ENCODE measurements at places on chromosomes 2 and 18.

DNA sequence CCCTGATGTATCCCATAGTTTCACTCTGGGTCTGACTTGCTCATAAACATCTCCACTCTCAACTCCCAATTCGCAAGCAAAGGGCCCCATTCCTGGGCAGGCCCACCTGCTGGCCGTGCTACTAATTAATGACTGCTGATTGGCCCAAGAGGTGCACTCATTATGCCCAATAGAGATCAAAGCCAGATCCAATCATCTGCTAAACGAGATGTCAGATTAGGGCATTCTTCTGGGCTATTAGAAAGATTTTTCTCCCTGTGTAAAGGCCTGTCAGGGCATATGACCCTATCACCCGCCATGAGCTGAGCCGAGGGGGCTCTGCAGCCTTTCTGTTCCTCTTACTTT, 103.4 kb upstream of the HAAO start:
- DNase-seq = no peak

DNA sequence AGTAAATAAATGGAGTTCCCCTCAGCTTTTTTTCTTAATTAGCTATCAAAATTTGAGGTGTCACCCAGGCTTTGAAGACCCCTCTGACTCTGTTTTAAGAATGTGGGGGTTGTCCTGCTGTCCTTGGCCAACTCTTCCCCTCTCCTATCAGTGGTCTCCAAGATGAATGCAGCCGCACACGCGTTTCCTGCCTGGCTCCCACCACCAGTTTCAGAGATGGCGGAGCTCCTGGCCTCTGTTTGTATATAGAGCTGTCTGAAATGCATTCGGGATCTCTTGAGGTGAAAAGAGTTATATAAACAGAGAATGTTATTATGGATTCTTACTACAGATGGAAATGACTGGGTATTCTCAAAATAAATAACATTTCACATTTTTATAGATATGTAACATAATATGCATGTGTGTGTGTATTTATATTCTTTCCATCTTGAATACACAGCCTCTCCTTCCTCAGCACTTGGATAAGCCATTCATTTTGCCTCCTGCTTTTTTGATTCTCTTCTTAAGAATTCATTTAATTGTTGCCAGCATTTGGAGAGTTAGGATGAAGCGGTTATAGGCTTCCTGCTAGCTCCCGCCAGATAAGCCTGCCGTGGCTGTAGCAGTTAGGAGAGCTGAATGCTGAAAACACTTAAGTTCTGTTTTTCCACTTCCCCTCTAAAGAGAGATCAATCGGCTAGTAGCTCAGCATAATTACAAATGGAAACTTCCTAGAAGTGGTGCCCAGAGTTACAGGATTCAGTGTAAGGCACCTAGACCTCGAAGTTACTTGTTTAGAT, 659.3 kb upstream of the FANCL start:
- no peak for DNase-seq

GRCh38 chr2:12597610-12598009, 119.1 kb upstream of the TRIB2 start:
- no peak for DNase-seq

GRCh38 chr2:100242476-100242875, 79.8 kb downstream of the LONRF2 start:
- DNase-seq = no peak

DNA sequence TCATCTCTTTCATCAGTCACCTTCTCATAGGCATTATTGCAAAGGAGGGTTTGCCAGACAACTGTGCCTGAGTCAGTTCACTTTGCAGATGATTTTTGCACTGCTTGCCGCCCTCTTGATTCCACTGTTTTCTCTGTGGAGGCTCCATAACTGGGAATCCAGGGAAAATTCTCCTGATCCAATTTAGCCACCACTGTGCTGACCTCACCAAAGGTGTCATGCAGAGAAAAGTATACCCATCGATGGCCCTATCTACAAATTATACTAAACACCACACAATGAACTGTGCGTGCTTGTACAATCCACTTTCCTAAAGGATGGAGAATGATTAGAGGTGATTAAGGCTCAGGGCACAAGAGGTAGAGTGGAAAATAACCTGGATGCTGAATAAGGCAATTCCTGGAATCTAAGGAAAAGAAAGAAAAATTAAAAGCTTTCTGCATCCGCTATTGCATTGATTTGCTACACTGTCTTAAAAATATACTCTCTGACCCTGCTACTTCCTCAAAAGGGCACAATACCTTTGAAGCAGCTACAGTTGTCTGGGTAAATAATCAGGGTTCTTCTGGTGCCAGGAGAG, 409.4 kb downstream of the RIT2 start:
- no peak for DNase-seq

- DNase-seq = no peak
These were observed 210.1 kb downstream of the WDR7 start for GRCh38 chr18:56861244-56861643.

- no peak for DNase-seq
These were observed 8.0 kb upstream of the CDK15 start for GRCh38 chr2:201798252-201798913.

GRCh38 chr18:7677001-7677400, 109.9 kb downstream of the PTPRM start:
- DNase-seq = no peak

- DNase-seq = no peak
These were observed 24.1 kb upstream of the NABP1 start for GRCh38 chr2:191653667-191654391.

DNA sequence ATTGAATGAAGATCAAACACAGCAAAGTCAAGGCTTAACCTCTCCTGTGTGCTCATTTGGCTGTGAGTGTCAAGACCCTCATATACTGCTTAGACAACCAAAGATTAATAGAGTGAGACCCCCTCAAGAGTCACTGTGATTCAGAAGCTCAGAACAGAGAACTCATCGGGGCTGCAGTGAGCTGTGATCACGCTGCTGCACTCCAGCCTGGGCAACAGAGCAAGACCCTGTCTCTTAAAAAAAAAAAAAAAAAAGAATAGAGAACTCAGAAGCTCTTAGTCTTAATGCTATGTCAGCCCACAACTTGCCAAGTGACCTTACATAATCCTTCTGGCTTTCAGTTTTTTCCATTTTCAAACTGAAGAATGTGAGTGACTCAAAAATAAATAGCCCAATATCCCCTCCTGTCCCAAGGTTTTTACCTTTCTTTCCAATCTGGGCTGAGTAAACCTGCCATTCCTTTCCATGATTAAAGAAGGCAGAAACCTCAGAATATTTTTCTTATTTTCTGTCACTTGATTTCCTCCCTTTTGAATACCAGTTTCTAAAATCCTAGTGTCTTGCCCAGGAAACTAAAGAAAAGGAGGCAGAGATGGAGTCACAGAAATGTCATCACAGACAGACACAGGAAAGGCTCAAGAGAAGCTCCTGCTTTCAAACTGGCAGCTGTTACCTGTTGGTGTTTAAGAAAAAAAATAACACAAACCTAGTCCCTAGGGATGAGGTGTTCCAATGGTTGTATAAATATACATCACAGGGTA, 102.4 kb downstream of the CACNB4 start:
- no peak for DNase-seq

GRCh38 chr18:58533766-58534165, 95.1 kb downstream of the ALPK2 start:
- no peak for DNase-seq

DNA sequence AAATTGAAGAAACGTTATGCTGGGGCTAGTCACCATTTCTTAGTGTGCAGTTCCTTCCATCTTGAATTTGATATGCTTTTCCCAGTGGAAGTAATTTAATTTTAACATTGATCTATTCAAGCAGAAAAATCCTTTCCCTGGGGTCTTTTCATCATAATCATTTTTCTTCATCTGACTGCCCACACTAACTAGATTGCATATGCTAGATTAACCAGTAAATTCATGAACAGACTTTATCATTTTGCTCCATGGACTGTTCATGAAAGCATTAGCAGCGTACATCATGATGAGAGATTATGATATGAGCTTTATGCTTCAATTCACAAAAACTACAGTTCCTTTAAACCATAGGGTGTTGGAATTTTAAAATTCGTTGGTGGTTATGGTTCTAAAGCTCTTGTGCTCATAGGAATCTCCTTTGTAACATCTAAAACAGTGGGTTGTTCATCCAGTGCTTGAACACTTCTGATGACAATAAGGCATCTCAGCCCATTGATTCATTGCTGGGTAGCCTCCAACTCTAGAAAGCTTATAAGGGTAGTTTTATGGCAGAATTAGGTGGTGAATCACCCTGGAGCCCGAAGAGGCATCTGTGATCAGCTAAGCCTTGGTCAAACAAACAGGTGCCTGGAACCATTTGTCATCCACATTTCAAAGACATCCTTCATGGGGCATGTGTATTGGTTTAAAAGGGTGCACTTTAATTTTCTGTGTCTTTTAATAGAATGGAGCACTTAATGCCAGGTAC, 77.2 kb upstream of the NDUFV2 start:
- no peak for DNase-seq

DNA sequence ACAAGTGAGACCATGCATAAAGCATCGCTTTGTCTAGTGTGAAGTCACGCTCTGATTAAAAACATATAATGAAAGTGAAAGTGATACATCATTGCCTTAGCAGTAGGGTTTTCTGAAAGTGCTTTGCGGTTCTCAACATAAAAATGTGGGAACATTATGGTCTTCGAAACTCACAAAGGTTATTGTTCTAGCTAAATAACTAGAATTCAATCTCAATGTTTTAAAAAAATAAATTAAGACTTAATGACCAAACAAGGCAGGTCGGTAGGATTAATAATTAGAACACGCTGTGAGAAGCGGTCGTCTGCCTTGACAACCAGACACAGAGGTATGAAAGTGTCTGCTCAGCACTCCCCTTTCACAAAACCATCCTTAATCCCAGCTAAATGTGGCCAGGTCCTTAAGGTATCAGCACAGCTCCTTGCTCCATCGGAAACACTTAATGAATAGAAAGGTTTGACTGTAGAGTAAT, 42.2 kb downstream of the KLHL14 start:
- no peak for DNase-seq

DNA sequence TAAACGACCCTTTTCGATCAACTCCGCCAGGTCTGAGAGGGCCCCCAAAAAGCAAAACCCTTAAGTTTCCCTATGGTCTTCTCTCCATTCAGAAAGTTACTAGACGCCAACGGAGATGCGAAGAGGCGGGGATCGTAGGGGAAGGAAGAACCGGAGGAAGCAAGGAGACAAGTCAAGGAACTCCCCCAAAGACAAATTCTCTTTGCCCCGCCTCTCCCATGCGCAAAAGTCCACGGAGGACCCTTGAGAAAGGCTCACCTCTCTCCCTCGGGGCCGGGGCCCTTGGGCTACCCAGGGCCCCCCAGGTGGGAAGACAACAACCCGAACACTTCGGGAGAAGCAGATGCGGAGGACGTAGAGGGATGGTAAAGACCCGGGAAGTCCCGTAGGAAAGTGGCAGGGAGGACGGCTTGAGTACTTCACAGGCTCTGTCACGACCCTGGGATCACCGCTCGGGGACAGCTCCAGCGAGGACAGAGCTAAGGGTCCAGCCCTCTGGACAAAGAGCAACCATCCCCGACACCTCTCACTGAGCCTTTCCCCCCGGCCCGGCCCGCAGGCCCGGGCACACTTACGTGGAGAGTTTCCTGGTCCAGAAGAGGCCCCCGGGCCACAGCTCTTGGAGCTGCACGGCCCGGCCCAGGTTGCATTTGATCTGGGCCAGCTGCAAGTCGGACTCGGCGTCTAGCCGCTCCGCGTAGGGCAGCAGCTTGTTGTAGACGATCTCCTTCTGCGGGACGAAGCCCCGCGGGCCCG, 647 bp downstream of the PSME4 start:
- peak; percentile 13 for DNase-seq

- DNase-seq = no peak
These were observed 1.3 kb upstream of the RSAD2 start for GRCh38 chr2:6876309-6876708.

- DNase-seq = no peak
These were observed 75.9 kb downstream of the TMEM182 start for GRCh38 chr2:102837626-102838198.

- DNase-seq = no peak
These were observed 449.7 kb downstream of the TXNL1 start for GRCh38 chr18:56188529-56189275.

- no peak for DNase-seq
These were observed 68.5 kb downstream of the MOGAT1 start for GRCh38 chr2:222739939-222740338.

DNA sequence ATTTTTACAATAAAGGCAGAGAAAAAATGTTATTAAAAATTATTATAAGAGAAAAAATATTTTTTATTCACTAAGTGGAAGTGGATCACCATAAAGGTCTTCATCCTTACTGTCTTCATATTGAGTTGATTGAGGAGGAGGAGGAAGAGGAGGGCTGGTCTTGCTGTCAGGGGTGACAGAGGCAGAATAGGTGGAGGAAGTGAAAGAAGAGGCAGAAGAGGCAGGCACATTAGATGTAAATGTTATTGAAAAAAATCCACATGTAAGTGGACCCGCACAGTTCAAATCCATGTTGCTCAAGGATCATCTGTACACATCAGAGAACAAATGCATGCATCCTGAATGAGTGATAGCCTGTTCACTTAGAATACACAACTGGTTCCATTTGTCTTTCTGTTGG, 6.4 kb upstream of the SPATS2L start:
- no peak for DNase-seq
